ENCODE measurements at places on chromosomes 2 and 18.

GRCh38 chr18:10317864-10318690 is 136.4 kb upstream of the APCDD1 start:
- DNase-seq = no peak

- DNase-seq = no peak
Measured at GRCh38 chr18:12857991-12858544, 26.0 kb downstream of the PTPN2 start.

DNA sequence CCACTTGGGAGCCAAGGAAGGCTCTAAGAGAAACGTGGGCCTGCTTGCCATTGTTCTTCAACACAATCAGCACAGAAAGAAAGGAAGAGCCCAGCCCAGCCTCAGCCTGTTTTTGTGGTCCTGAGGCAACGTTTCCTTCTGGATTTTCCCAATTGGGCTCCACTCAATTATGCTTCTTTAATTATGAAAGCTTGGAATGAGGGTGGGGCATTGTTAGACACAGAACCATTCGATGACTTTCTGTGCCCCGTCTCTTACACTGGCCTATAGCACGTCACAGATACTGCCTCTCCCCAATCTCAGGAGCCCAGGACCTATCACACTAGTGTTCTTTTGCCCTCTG is 207.4 kb downstream of the ZFP36L2 start:
- DNase-seq = no peak

DNA sequence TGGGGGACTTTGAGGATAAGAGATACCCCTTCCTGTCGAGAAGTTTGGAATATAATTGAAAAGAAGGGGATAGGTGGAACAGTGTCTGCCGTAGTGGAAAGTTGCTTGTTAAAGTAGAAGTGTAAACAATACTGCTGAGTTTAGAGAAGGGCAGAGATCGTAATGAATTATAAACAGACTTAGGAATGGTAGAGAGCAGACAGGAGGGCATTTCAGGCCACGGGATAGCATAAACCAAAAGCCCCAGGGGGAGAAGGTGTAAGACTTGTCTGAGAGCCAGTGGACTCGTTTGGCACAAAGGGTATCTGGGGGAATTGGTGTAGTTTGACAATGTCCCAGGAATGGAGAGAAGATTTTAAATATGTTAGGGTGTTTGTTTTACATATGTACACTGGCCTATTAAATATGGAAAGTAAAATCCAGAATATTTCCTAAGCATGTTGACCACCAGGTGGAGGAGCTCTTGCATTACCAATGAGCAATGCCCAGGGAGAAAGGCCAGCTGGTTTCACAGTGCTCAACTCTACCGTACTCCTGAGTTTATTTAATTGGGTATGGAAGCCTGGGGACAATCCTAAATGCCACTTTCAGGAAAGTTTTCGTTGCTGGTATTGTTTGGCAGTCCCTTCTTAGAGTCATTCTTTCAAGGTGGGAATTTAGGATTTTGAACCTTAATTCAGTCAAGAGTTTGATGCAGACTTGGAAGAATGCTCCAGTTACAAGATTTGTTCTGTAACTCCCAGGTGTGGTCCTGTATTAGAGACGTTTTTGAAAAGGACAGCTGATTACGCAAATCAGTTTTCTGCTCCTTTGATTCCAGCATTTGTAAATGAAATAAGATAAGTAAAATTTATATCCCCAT is 7.5 kb downstream of the COPS8 start:
- DNase-seq = peak; percentile 11

- no peak for DNase-seq
Measured at GRCh38 chr18:46401486-46402070, 255.4 kb downstream of the LOXHD1 start.

GRCh38 chr2:180983468-180984242 is 3.2 kb downstream of the UBE2E3 start:
- DNase-seq = peak; percentile 51

DNA sequence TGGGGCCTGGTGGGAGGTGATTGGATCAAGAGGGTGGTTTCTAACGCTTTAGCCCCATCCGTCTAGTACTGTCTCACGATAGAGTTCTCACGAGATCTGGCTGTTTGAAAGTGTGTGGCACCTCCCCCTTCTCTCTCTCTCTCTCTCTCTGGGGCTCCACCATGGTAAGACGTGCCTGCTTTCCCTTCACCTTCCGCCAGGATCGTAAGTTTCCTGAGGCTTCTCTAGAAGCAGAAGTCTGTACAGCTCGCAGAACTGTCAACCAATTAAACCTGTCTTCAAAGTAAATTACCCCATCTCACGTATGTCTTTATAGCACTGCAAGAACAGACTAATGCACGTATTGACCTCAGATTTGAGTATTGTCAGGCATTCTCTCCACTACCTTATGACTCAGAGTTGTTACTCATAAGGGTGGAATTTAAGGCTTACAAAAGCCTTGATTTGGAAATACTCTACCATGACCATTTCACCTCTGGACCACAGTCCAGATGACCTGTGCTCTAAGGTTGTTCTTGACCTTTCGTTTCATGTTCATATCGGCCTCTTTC is 99.5 kb upstream of the AGAP1 start:
- no peak for DNase-seq

GRCh38 chr18:48947560-48947959 is 3.2 kb downstream of the SMAD7 start:
- no peak for DNase-seq

GRCh38 chr2:75071766-75072165 is 113.3 kb downstream of the POLE4 start:
- DNase-seq = no peak

DNA sequence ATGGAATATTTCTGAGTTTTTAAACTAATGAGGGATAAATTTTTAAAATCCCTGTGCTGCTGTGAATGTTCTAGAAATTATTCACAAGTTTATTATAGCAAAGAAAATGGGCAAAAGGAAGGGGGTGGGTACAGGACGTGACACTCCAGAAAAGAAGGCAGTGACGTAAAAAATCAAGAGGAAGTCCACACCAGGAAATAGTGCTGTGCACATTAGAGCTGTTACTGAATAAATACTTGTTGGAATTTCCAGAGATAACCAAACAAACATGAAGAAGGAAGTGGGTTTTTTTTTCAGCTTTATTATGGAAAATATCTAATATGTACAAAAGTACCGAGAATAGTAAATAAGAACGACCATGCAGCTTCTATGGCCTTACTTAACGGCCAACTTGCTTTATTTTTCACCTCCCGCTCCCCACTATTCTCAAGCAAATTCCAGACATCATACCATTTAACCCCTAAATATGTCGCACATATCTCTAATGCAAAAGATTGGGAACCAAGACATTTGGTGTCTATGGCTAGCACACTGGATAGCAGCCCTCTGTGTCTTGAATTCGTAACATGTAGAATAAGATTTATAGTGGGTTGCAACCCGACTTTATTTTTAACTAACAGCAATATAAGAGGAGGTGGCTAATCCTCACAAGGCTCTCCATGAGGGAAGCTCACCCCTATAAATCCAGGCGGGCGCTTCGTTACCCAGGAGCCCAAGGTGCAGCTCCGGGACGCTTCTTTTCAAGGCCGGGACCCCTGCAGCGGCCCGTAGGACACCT is 580 bp upstream of the NDUFV2 start:
- DNase-seq = peak; percentile 16

DNA sequence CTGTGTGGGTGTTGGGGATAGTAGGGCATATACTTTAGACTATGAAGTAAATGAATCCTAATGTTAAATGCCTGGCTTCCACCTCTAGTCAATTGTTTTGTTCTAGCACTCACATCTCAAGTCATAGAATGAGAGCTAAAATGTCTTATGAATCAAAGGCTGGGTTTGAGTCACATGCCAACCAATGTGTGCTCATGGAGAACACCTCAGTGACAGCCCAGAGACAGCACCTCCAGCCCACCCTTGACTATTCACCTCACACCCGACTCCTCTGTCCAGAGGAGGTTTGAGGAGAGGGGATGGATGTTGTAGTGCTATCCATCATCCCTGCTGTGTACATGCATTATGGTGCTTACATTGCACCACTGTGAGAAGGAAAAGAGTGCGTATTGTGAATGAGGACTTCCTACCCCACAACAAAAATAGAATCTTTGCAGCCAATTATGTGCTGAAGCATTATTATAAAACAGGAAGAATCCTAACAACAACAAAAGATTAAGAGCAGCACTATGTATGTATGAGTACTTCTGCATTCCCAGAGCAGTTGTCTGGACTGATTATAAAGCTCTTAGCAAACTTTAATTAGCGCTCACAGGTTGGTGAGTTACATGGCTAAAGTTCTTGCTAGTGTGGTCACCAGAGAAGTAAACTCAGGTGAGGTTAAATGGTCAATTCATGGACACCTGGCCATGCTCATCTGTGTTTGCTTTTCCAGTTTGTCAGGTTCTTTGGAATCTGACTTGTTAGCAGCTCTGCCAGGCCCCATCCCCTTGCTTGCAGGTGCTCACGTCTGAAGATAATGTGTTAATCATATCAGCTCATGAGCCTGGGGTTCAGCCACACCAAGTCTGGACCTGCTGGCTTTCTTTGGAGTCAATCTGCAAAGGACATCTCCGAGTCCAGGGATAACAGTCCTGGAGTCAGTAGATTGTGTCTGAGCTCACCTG is 55.3 kb upstream of the NABP1 start:
- DNase-seq = no peak

DNA sequence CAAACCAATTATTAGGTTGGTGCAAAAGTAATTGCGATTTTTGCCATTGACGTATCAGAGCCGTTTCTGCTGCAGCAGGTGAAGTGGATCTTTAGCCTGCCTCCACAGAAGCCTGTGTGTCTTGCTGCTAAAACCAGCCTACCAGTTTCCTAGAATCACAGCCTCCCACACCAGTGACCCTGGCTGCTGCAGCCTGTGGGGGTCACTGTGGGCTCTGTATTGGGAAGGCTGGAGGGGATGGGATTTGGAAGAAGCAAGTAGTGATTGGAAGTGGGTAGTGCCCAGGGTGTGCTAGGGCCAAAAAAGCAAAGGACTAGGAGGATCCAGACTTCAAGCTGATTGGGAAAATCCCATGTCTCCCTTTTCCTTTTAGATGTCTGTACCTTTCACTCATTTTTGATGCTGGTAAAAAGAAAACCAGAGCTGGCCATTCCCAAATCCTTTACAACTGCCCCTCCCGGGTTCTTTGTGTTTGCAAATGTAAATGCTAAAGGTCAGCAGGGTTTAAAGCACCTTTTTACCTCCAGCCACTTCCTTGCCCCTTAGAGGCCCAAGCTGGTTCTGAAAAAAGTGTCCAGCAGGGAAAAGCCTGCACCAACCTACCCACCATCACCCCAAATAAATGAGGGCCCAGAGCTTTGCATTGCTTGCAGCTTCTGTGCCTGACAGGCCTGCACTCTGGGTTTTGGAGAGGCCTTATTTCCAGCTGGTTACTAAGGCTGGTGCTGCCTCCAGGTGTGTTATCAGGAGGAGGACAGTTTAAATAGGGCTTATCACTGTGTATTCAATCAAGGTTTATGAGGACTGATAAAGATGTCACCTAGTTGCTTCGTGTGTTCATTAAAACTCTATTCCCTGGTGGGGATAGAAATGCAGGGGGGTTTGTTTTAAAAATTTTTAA is 172.0 kb downstream of the MIB1 start:
- no peak for DNase-seq

DNA sequence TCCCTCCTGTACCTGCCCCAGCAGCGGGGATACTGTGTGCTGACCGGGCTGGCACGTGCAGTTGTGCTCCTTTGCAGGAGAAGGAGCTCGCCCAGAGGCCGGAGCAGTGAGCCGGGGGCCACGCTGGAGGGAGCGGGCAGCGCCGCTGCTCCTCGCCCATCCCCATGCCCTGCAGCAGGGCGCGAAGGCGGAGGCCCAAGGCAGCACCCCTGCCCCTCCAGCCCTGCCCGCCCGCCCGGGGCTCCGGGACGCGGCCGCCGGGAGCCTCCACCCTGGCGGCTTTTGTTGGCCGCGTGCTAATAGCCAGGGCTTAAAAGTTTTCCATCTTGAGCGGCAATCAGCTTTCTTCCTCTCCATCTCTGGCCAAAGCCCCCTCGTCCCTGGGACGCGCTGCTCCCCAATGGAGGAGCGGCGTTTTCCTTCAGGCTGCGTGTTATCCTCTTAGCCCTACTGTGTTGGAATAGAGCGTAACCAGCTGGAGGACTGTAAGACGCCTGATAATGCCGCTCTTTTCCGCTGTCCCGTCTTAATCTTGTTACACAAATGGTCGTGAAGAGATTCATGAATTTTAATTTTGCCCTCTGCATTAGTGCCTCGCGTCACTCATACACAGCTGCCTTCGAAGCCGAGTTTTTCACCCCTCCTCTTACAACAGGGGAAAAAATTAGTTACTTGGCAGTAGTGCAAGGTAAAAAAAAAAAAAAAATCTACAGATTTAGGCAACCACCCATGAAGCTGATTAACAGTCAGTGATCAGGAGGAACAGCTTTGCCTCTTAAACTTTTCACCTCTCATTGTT is 172.9 kb upstream of the SIX3 start:
- no peak for DNase-seq

DNA sequence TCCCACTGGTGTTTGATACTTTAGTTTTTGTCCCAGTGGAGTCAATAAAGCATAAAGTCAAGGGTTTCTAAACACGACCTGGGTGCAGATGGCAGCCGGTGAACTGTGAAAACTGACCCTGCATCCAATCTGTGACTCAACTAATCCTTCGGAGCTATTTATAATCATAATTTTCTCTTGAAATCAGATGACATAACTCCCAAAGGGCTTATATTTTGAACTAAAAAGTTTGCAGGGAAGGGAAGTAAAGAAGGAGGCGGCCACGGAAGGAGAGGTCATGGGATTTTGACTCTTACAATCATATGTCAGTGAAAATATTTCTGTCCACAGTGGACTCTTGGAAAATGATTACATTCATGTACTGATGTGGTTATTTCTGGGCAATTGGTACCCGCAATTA is 178.5 kb downstream of the PDE1A start:
- no peak for DNase-seq

- no peak for DNase-seq
Measured at GRCh38 chr2:27992787-27993401, 102.4 kb downstream of the BABAM2 start.

GRCh38 chr2:219998714-219999227 is 371.3 kb downstream of the SLC4A3 start:
- no peak for DNase-seq

DNA sequence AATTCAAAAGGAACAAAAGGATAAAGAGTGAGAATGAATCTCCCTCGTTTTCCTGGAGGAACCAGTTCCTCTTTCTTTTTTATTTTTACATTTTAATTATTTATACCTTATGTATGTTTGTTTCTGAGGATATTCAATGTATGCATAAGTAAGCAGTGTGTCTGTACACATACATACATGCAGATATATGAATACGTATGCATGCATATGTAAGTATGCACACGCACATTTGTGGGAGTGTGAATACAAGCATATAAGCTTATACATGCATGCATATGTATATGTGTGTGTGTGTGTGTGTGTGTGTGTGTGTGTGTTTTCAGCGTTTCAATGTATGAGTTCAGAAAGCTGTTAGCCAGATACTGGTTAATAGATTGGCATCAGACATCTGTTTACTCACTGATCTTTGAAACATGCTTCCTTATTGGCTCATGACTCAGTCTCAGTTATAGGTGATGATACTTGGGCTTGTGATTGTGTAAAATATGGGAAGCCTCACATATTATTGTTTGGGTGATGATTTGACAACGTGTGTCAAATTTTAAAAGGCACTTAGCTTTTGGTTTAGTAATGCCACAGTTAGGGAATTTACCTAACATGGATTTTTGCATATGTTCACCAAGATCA is 279.7 kb upstream of the TRIB2 start:
- no peak for DNase-seq

Measured in left renal pelvis (tissue), 4 donors.